ENCODE measurements at places on chromosomes 5 and 9.

GRCh38 chr5:112594941-112595340 is 142.7 kb upstream of the APC start:
- DNase-seq: no peak

DNA sequence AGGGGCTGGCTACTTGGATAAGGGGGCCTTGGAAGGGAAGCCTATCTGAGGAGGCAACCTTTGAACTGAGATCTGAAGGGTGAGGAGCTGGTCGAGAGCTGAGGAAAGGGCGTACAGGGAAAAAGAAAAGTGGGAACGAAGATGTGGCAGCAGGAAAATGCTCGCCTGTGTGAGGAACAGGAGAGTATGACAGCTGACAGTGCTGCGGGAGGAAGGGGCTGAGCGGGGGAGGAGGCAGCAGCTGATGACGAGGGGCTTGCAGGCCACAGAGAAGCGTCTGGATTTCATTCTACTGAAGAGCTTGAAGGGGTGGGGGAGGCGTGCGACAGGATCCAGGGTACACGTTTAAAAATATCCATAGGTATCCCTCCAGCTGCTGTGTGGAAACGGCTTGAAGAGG is 28.9 kb downstream of the SH3PXD2B start:
- no peak for DNase-seq

- no peak for DNase-seq
These were observed 168.0 kb downstream of the TAF11L14 start for GRCh38 chr5:17802256-17802655.

DNA sequence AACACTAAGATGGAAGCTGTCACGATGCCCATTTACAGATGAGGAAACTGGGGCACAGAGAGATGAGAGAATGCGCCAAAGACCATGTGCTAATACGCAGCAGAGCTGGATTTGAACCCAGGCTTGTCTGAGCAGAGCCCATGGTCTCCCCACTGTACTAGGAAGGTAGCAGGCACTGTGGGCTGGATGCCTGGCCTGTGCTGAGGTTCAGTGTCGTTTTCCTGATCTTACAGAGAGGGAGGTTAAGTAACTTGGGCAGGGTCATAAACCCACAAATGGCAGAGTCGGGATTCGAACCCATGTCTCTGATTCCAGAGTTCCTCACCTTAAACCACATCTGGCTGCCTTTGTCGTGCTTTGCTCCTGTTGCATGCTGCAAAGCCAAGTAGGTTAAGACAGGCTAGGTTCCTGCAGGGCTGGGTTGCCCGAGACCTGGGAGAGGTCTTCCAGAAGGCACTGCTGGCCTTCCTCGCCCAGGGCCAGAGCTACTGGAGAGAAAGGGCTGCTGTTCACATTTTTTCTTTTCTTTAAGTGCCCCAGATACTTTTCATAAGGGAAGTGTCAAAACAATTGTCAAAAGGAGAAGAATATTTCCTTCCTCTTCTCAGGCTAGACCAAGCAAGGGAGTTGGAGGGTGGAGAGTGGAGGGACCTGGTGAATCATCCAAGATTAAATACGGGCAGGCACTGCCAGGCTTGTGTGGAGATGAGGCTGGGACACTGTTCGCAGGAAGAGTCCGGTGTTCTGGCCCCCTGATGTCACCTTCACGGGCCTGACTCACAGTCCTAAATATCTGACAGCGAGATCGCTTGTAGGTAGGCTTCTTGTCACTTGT is 3.2 kb downstream of the NEK6 start:
- no peak for DNase-seq

DNA sequence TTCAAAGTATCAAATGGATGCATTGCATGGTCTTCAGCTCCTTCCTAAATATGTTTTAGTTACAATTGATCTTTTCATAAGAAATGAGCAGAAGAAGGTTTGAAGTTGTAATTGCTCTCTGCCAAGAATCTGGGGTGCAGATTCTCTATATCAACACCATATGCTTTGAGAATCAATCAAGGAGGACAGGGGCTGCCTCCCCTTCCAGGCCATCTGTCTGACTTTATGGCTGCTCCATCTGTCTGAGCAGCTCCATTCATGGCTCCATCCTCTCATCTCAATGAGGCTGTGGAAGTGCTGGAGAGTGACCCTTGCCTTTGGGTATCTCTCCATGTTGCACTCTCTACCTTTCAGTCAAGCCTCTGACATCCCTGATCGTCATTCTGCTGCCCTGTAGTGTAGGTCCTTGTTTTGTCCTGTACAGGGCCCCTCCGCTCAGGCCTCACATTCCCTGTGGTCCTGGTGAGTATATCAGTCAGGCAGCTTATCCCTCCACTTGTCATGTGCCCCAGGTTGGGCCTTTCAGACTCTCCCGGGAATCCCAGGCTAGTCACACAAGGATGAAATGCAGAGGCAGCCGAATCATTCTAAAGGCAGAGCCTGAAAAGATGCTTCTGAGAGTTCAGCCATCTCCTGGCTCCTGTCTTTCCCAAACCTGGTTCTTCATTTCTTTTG is 14.0 kb upstream of the SV2C start:
- no peak for DNase-seq

DNA sequence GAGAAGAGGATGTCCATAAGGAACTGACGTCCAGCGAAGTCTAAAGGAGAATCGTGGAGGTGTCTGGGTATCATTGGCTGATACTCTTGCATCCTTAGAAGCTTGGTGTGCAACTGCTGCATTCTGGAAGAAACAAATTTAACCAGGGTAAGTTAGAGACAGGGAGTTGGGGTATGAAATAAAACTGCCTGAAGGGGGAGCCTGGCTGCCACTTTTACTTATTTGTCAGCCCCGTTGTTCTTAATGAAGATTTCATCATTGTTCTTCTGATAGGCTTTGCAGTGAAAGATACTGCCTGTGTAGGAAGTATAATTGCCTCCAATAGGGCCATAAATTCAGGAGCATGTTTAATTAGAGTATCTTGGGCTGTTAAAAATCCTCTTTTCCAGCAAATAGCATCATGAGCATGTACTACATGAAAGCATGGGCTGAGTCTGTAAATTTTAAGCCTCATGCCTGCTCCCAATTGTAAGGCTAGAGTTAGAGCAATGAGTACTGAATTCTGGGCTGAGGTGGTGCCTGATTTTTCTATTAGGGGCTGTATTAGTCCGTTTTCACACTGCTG is 1264.5 kb upstream of the ACO1 start:
- peak; percentile 13 for DNase-seq

DNA sequence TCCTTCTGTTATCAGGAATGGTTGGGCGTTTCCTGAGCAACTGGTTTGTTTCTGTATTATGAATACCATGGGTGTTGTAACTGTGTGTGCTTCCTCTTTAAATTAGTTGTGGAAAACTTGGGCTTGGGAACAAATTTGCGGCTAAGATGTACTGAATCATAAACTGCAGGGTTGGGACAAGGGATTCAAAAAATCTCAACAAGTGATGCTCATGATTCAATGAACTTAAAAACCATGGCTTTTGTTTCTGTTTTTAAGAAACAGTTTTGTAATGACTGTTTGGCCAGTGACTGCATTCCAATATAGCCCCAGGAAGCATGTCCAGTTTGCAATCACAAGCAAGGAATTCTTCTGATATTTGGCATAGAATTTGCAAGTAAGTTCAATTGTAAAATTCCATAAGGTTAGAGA is 657.5 kb upstream of the WWC1 start:
- DNase-seq: no peak

GRCh38 chr9:100856238-100856637 is 172.3 kb upstream of the PLPPR1 start:
- DNase-seq: no peak

GRCh38 chr9:134350416-134350994 is 24.2 kb downstream of the RXRA start:
- no peak for DNase-seq

DNA sequence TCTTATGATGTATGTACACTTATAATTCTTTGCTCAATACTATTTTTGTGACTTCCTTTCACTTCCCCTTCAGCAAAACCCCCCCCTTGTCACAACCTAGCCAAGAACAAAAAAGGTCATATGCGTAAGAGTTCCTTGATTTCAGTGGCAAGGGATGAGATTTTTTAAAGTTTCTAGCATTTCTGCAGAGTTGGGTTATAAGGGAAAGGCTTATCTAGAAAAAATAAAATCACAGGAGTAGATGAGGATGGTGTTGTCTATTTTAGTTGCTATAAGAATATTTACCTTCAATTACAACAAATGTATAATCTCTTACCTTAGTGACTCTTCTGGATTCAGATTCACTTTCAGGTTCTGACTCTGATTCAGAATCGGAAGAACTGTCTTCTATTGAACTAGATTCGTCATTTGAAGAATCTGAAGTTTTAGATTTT is 184.6 kb downstream of the AP3B1 start:
- DNase-seq: no peak

GRCh38 chr9:98040212-98040611 is 16.3 kb upstream of the NANS start:
- no peak for DNase-seq

GRCh38 chr5:1542781-1543180 is 19.0 kb upstream of the LPCAT1 start:
- no peak for DNase-seq

DNA sequence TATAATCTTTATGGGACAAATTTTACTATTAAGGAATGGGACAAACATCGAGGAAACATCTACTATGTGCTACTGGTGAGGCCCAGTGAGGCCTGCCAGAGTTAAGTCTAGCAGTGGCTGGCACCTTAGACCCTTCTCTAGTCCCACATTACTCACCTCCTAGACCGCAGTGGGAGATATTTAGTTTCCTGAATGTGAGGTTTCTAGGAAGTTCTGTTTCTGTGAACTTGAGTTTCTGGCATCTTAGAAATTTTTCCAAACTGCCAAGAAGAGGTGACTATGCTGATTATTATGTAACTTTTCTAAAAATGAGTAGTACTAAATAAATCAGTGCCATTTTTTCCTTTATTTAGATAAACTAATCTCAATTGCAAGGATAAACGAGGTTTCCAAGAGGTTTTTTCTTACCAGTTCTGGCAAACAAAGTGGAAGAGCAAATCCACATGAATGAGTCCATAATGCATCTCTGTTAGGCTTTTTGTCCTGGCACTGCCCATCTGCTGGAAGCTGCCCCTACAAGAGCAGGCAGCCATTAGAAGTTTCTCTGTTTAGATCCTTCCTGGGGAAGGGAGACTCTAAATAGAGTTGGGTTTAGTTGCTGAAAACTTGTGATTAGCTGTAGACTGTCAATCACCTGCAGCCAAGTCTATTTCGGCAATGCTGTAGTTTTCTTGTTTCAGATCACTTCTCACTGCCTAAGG is 348.7 kb downstream of the MAN2A1 start:
- no peak for DNase-seq
